Astrocyte of the cerebellum (primary cell): ENCODE measurements at places on chromosomes 2 and 18.

- DNase-seq: no peak
Observed at GRCh38 chr2:201441409-201441808, 9.8 kb downstream of the TRAK2 start.

DNA sequence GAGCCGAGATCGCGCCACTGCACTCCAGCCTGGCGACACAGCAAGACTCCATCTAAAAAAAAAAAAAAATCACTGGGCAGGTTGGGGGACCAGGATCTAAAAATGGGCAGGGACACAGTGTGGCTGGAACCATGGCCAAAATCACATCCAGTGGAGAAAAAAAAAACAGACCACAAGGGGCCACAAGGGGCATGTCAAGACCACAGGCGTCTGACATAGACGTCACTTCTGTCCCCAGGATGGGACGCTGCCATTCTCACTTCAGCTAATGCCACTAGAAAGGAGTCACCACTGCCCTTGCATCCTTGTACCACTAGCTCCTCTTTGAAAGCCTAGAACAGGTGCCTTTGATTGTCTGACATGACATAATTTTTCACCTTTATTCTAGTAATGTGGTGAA lies 2.5 kb upstream of the POMC start:
- no peak for DNase-seq

DNA sequence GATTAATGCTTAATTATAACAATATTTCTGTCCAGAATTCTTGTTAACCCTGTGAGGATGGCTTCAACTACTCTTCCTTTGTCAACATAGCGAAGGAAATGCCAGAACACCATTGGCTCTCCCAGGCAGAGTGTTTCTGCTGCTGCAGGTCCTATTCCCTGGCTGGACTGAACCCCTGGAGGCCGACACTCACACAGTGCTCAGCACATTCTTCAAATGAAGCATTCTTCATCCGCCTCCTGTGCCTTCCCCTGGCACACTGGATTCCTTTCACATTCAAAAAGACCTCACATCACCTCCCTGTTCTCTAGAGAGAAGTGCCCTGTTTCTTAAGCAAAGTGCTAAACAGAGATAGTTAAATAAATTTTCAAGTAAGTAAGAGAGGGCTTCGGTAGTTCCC lies 187.3 kb upstream of the MSH6 start:
- no peak for DNase-seq

DNA sequence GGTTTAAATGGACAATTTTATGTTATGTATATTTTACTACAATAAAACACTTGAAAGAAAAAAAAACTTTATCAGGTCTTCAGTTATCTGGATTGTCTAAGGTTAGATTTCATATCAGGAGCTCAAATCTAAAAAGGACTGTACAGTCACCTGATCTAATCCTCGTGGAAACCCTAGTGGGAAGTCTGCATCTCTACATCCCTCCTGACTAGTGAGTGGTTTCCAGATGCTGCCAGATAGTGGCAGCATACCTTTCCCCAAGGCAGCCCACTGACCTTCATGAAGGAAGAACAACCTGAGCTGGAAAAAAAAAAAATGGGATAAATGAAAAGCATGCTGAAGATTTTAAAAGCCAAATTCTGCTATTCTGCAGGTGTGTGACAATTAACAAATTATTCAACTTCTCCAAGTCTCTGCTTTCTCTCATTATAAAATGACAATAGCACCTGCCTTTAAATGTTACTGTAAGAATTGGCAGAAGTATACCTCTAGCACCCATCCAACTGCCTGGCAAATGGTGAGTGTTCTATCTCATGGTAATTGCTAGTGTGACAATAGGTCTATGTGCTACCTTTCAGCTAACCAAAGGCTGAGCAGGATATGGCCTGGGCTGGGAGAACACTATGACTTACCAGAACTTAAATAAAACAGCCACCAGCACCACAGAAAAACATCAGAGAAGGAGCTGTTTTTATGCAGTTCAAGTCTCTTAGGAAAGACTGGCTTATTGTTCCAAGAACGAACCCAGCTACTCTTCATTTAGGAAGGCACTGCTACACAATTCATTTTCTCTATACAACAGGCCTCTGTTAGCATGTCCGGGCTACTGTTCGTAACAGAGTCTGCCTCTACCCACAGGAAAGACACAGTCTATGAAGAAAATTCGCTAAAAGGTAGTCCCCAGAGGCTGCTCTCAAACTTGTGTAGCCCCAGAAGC lies 8.6 kb downstream of the CLASP1 start:
- no peak for DNase-seq

GRCh38 chr2:27489118-27489497 lies 435 bp downstream of the IFT172 start:
- DNase-seq: no peak

DNA sequence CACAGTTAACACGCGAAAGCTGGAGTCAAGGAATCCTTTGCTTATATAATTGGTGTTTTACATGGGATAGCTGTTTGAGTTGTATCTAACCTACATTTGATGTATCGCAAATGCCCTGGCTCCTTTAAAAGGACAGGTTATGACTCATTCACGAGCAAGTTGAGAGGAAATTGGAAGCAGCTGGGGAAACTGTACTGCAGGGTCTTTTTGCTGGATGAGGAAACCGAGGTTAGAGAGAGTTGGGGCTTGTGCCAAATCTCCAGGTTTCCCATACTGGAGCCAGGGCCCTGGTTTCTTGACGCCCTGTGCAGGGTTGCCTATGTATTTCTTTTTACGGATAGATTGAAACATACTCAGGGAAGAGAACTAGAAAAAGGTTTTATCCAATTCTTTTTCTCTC lies 60.0 kb upstream of the SPTBN1 start:
- DNase-seq: no peak

GRCh38 chr2:215401896-215402379 lies 33.9 kb downstream of the FN1 start:
- peak; percentile 100 for DNase-seq

DNA sequence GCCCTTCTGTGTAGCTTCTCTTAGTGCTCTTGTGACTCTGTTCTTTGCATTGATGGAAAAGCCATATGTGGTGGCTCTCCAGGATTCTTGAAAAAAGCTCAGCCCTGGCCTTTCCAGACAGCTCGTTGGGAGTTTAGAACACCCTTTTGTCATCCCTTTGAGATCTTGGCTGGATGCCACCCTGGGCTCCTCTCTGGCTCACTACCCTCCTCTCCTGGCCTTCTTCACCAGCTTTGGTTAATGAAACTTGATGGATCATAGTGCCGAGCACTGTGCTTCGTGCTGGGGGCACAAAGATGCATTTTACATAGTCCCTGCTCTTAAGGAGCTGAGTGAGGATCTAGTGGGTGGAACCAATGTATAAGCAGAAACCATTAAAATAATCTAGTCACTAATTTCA lies 15.6 kb upstream of the FHOD3 start:
- DNase-seq: no peak

GRCh38 chr2:231482806-231483391 lies 18.6 kb upstream of the NCL start:
- DNase-seq: no peak

DNA sequence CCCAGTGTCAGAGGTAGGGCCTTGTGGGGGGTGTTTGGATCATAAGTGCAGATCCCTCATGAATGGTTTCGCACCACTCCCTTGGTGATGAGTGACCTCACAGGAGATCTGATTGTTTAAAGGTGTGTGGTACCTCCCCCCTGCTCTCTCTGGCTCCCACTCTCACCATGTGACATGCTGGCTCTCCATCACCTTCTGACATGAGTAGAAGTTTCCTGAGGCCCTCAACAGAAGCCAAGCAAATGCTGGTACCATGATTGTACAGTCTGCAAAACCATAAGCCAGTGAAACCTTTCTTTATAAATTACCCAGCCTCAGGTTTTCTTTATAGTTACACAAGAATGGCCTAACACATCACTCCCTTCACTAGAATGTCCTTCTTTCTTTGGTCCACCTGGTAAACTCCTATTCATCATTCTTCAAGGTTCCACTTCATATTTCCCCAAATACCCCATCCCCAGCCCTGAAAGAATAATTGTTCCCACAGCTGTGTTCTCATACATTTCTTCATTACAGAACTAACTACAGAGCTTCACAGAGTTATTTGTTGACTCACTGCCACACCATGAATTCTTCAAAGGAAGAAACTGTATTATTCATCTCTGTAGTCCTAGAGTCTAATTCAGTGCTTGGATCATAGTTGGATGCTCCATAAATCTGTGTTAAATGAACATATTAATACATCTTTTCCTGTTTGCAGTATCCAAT lies 81.2 kb upstream of the STK17B start:
- DNase-seq: no peak

GRCh38 chr2:5969303-5969702 lies 277.1 kb downstream of the SOX11 start:
- DNase-seq: no peak

- no peak for DNase-seq
Observed at GRCh38 chr18:61831071-61831470, 61.7 kb downstream of the RNF152 start.

DNA sequence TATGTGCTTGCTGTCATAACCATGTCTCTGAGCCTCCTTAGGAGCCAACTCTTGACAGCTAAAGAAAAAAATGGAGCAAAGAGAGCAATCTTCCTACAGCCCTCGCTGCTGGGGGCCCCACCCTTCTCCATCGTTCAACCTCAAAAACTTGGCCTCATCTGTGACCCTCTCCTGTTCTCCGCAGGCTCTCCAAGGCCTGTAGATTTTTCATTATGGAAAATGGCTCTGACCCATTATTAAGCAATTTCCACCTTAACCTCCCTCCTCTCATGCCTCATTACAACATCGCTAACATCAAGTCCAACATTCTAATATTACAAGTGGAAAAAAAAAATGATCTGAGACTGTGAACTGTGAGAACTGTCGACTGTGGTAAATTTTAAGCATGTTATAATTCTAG lies 98.7 kb downstream of the SLC8A1 start:
- DNase-seq: no peak

DNA sequence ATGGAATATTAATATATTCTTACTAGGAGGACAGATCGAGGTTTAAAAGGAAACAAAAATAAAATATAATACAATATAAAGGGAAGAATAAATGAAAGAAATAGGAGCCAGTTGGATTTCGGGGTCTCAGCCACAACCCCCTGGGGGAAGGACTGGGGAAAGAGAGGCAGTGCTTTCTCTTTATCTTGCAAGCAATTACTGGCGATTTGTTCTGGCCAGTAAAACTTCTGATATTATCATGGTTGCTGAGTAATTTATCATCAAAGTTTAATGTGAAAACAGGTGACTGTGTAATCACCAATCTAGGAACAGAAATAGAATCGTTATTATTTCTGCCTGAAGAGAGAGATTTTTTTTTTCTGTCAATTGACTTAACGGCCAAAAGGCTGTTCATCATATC lies 917.7 kb upstream of the CELF4 start:
- DNase-seq: no peak

DNA sequence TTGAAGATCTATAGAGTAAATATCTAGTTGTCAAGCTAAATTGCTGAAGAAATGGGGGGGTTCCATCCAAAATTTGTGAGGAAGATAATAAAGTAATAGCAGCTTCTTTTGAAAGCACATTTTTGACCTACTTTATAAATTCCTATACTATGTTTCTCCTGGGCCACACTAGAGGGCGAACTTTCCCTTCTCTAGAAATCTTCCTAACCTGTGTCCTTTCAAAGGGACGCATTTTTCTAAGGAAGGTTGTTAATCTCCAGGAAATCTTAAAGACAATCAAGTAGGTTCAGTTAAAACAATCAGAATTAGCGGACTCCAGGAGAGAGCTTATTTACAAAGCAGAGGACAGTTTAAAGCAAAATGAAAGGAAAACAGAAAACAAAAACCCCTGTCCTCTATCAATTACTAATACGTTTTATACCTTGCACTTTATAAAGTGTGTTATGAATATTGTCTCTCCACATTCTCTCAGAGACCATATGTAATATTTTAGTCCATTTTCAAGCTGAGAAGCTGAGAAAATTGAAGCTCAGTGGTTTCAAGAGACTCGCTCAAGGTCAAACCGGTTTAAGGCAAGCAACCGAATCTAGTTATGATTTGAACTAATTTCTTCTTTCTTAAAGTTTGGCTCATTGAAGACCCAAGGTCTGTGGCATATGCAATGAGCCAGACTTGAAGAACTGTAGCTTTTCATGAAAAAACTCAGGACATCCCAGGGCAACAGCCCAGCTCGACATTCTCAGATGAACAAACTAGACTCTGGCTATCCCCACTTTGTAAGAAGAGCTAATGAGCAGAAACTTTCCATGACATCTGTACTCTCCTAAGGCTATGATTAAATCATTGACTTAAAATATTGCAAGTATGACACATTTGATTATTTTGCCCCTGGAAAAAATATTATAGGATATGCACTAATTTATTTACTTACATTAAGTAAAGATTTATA lies 273.6 kb downstream of the PAX3 start:
- peak; percentile 59 for DNase-seq

- DNase-seq: no peak
Observed at GRCh38 chr2:2871480-2872308, 505.9 kb downstream of the EIPR1 start.

- DNase-seq: no peak
Observed at GRCh38 chr2:38201784-38202183, 125.8 kb upstream of the CYP1B1 start.

DNA sequence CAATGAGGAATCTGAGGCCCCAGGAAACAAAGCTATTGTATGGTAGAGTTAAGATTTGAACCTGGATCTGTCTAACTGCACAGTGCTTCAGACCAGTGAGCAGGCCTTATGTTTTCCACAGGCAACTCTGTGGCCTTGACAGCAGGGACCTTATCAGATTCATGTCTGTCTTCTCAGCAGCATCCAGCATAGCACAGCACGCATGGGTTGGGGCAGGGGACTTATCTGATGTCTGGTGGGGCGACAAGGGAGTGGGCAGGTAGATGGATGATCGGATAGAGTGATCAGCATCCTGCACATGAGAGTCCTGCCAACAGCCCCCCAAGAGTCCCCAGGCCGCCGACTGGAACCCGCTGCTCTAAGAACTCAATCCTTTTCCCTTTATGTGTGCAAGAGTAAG lies 28.7 kb upstream of the KCNF1 start:
- no peak for DNase-seq

- peak; percentile 53 for DNase-seq
Observed at GRCh38 chr18:36688020-36688965, 140.5 kb downstream of the TPGS2 start.

- no peak for DNase-seq
Observed at GRCh38 chr2:57576983-57577382, 469.6 kb upstream of the VRK2 start.

GRCh38 chr2:25123682-25124081 lies 44.7 kb downstream of the POMC start:
- no peak for DNase-seq

GRCh38 chr2:138577066-138577465 lies 75.5 kb downstream of the SPOPL start:
- no peak for DNase-seq

DNA sequence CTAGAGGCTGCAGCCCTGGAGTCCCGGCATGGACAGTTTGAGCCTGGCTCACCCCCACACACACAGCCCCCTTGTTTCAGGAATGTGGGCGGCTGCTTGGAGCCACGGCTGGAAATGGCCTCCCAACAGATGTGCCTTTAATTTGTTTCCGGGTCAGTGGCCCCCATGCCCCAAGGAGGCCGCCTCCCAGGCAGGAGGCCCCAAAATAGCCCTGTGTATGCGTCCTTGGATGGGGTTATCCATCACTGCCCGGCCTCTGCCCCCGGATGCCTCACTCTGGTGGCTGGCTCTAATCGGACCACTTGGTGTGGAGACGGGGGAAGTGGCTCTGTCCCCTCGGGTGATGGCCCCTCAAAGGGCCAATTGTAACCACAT lies 151.9 kb upstream of the MYCN start:
- DNase-seq: no peak
